ENCODE measurements at places on chromosomes 1 and 21.

DNA sequence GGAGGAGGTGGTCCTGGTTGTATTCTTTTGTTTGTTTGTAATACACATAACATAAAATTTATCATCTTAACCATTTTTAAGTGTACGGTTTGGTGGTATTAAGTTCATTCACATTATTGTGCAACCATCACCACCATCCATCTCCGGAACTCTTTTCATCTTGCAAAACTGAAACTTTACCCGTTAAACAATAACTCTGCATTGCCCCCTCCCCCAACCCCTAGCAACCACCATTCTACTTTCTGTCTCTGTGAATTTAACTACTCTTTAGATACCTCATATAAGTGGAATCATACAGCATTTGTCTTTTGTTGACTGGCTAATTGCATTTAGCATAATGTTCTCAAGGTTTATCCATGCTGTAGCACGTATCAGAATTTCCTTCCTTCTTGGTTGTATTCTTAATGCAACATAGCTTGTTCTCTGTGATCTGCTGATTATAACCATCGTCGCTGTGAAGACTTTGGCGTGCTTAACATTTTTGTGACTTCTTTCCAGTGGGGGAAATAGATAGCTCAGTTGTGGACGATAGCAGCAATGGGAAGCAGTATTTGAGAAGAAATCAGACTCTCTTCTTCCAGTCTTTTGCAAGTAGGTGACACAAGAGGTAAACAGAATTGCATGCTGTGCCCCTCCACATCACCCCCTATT, 117.5 kb upstream of the HOOK1 start:
- DNase-seq = peak; percentile 41

- peak; percentile 44 for DNase-seq
These were observed 1.0 kb downstream of the NPR1 start for GRCh38 chr1:153679337-153680119.

GRCh38 chr1:237042526-237042891, 525 bp downstream of the RYR2 start:
- no peak for DNase-seq

DNA sequence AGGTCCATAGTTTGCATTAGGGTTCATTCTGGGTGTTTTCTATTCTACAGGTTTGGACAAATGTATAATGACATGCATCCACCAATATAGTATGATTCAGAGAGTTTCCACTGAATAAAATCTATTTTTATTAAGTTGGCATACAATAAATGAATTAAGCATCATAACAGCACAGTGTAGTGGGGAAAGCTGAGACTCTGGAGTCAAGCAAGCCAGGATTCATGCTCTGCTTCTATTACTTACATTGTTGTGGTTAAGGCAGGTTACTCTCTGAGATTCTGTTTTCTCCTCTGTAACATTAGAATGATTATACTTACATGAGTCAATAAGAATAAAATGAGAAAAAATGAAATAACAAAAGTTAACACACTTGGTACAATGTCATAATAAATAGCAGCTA, 131.3 kb downstream of the SLC30A10 start:
- DNase-seq = no peak

- DNase-seq = no peak
These were observed 265.6 kb downstream of the TM2D1 start for GRCh38 chr1:61459345-61459744.

DNA sequence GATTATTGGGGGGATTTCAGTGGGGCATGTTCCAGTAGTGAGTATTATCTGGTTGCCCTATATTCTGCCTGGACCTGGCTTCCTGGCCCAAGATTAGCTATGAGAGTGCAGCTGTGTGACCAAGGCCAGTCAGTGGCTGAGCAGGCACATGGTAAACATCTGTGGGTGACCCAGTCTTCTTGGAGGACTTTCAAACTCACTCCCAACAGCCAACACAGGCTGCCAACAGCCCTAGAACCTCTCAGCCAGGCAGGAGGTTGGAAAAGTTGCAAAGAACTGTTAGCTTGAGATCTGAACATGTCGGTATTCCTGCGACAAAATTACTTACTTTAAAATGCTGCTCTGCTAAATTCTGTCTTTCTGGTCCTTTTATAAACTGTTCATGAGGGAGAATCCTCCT, 192.4 kb downstream of the TGFBR3 start:
- no peak for DNase-seq

DNA sequence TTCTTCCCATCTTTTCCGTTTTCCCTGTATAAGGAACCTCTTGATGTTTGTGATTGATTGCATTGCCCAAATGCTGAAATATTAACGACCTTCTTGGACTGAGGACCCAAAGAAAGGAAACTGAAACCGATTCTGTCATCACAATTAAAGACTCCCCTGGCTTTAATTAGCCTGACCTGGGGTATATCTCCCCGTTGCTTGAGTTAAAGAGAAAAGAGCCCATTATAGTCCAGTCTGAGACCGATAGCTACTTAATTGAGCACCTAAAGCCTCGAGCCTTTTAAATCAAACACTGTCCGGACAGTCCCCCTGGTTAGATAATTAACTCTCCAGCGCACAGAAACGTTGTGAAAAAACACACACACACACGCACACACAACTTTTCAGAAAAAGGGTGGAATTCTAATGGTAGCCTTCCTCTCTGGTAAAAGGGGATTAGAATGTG, 8.0 kb downstream of the LMO4 start:
- DNase-seq = no peak

DNA sequence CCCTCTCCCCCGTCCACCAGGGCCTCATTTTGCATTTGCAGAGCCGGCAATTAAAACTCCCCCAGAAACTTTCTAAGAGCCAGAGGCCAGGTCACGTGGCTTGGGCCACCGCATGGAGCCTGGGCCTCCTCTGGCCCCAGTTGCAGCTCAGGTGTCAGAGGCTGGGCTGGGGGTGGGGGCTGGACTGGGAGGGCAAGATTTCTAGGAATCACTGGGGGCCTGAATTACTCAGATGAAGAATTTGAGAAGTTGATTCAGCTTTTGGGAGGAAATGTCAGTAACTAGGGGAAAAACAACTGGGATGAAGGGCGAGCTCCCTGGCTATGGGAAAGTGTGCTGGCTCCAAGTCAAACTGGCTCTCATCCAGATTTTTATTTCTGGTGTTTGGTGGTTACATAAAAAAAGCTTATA, 151.0 kb downstream of the CDC7 start:
- no peak for DNase-seq

DNA sequence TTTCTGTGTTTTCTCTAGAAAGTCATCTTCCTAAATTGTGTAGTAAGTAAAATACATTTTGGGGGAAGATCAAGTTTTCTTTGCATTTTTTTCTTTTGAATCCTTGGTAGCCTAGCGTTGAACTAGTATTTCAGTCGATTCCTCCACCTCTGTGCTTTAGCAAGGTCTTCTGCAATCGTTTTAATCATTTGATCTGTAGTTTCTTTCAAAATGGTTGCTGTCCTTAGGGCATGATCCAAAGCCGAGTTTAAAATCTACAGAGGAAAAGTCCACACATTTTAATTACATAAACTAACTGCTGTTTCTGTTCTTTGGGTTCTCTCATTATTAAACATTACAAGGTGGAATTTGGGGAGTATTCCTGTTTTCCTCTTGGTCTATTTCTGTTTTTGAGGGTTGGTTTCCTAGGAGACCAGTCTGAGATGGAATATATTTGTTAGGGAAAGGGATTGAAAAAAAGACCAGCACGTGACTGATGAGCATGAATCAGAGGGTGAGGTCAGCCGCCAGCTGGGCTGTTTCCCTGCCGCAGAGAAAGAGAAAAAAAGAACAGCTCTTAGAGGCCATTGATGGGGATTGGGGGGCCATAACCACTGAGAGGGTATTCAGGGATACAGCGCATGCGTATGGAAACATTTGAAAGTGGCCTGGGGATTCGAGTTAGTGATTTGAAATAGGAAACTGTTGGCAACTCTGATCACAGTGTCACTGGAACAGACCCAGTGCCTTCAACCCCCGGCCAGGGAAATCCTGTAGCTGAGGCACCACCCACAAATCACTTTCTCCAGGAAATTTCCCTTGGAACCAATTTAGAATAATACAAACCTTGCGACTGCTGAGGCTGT, 40.6 kb downstream of the AKNAD1 start:
- no peak for DNase-seq

GRCh38 chr1:160935527-160936258, 18.9 kb downstream of the ITLN2 start:
- DNase-seq = no peak

DNA sequence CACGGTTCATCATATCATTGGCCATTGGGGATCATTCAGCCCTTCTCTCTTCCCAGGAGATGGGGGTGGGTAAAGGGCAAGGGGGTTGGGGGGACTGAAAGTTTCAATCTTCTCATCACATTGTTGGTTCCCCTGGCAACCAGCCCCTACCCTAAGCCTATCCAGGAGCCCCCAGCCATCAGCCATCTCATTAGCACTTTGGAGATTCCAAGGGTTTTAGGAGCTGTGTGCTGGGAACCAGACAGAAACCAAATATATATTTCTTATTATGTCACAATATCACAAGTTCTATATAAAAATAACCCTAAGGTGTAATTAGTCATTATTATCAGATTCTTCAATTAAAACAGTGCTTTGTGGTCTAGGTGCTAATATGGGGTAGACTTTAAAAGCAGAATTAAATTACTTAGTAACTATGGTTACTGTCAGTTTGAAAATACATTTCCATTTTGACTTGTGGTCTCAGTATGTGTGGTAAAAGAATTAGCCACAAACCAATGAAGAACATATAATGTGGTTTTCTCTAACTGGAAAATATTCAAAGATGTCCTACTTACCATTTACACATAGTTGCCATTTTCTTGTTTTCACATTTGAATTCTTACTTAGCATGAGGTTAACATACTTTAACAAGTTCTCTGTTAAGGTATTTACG, 28.1 kb downstream of the IL23R start:
- peak; percentile 27 for DNase-seq

- DNase-seq = peak; percentile 70
These were observed 576 bp downstream of the CCN1 start for GRCh38 chr1:85580872-85581801.

GRCh38 chr1:27430903-27431600, 38.6 kb downstream of the GPR3 start:
- DNase-seq = no peak

- no peak for DNase-seq
These were observed 2131.7 kb downstream of the MRPL39 start for GRCh38 chr21:23475281-23476219.

GRCh38 chr1:184418652-184419349, 32.0 kb downstream of the C1orf21 start:
- DNase-seq = no peak

DNA sequence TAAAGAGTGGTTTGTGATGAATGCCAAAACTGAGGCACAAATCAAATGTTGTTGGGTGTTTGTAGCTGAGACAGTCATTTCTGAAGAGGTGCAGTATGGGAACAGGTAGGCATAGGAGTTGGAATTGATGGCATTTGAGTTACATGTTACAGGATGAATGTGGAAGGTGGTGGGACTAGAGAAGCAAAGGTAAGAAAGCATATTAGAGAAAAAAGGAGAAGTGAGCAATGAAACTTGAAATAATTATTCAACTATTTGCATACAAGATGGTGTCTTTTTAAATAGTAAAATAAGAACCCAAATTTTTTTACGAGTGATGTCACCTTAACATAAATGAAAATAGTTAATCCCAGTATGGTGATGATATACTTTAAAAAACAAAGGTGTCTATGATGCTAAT, 40.2 kb upstream of the METTL18 start:
- no peak for DNase-seq

DNA sequence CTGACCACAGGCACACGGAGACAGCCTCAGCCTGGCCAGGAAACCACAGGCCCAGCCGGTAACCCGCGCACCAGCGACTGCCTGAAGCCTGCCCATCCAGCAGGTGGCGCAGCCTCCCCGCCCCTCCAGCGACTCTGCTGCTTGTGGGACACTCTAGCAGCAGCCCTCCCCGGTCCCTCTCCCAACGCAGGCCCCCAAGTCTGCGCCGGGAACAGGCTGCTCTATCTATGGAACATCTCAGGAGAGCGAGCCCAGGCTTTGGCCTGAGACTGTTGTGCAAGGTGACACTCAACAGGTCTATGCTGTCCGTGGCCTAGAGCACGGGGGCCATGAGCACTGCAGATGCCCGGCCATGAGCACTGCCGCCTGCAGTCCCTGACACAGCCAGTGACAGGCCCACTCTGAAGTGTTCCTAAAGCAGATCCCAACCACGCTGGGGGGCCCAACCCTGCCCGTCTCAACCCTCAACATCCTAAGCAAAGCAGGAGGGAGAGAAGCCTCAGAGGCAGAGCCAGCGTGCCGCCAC, 28.4 kb downstream of the WDR4 start:
- peak; percentile 54 for DNase-seq

All from stimulated activated CD4-positive, alpha-beta T cell treated with anti-CD3 and anti-CD28 coated beads, Interleukin-15, amount 100 ng/mL, for 24 hours (primary cell).